ENCODE measurements at places on chromosomes 3 and 15.

GRCh38 chr15:81948222-81948621 lies 97.6 kb downstream of the MEX3B start:
- no peak for DNase-seq

GRCh38 chr15:63308491-63308890 lies 31.1 kb downstream of the APH1B start:
- DNase-seq, result no peak

DNA sequence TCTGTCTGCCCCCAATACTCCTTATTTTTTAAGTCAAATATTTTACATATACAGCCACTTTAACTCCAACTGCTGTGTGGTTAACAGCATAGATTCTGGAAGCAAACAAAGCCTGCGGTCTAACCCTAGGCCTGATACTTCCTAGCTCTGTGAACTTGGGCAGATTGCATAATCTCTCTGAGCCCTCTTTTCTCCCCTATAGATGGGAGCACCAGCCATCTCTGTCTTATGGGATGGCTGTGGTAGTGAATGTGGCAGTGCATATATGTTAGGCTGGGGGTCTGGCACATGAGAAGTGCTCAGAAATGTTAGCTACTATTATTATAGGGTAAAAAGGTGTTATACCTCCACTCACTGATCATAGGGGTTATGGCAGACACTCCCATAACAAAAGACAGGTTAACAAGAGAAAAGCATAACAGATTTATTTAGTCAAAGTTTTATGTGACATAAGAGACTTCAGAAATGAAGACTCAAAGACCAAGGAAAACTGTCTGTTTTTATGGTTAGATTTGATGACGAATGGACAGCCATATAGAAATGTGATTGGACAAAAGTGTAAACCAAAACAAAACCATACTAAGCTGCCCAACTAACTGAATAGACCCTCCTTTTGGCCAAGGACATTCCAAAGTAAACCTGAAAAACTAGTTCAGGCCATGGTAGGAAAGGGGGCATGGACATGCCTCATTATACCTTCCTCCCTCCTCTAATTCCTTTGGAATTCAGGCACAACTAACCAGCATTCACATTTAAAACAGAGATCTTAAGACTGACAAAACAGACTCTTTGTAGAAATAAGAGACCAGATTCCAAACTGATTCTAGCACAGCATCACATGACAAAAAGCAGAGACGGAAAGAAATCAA lies 53.9 kb upstream of the DAZL start:
- no peak for DNase-seq

GRCh38 chr15:70437089-70437488 lies 326.3 kb downstream of the UACA start:
- no peak for DNase-seq

- no peak for DNase-seq
These were observed 39.3 kb downstream of the LRRK1 start for GRCh38 chr15:100958326-100959065.

GRCh38 chr3:127025456-127025855 lies 42.5 kb downstream of the PLXNA1 start:
- no peak for DNase-seq

GRCh38 chr15:91568036-91568435 lies 285.5 kb upstream of the SLCO3A1 start:
- DNase-seq, result no peak
